ENCODE measurements at places on chromosomes 3 and 15. TPM values are rescaled to one million over a fixed set of nuclear protein-coding genes. Genes with fewer than 3 reads are reported as not detected.
A peak's percentile ranks its signal among the peaks of the same experiment; 100 is the strongest.

GRCh38 chr15:68592054-68592453 lies 13.3 kb downstream of the CORO2B start:
- no peak for DNase-seq

DNA sequence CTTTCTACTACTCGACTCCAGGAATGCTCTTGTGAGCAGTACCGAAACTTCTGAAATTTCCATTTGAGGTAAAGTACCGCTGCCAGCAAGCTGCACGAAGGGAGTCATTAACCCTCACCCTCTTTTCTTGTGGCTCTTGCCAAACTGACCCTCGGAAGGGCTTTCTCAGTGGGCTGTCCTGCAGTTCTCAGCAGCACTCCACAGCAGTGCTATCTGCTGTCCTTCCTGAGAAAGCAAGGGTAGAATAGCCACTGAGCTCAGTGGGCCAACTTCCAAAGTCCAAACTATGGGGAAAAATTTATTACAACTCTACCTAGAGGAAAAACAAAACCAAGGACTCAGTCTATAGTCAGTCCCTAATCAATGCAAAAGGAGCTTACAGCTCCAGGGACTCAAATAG lies 38.5 kb upstream of the COL8A1 start:
- no peak for DNase-seq

DNA sequence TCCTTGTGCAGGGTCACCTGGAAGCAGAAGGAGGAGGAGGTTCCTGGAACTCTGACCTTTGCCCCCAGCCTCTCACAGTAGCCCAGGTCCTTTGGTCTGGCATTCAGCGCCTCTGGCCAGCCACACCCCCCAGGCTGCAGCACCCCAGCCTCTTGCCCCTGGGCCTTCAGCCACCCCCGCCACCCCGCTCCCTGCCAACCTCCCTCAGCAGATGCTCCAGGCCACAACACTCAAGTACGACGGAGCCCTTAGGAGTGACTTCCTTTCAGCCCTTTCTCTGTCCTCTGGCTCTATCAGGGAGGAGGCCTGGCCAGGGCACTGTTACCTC lies 45.2 kb downstream of the GRIP2 start:
- no peak for DNase-seq

DNA sequence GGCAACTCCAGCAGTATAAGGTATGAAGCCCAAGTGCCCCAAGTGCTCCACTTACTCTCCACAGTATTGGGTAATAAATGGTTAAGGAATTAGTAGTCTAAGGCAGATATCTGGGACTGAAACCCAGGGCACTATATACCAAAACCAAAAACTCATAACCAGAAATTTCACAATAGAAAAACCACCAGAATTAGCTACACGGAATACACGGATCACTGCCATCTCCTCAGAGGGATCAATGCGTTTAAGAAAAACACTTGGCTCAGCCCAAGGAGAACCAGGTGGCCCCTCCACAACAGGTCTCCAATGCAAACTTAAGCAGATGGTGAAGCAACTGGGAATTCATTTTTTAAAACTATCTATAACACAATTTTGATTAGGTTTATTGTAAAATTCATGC lies 83.6 kb downstream of the FAIM start:
- DNase-seq: no peak

DNA sequence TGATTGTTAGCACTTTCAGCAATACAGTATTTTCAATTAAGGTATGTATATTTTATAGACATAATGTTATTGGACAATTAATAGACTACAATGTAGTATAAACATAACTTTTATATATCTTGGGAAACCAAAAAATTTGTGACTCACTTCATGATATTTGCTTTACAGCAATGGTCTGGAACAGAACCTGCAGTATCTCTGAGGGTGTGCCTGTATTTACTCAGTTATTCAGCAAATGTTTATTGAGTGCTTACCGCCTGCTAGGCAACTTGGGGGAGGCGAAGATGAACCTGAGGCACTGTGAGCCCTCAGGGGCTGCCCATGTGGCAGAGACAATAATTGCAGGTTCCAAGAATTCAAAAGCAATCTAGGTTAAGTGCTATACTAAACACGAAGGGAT lies 144.8 kb downstream of the GABRB3 start:
- no peak for DNase-seq

GRCh38 chr3:152891678-152892077 lies 56.7 kb downstream of the P2RY1 start:
- no peak for DNase-seq

GRCh38 chr15:86522721-86523120 lies 443.1 kb downstream of the AGBL1 start:
- no peak for DNase-seq

GRCh38 chr3:184474897-184475296 lies 86.7 kb upstream of the EPHB3 start:
- no peak for DNase-seq

- no peak for DNase-seq
Measured at GRCh38 chr3:158368271-158368670, 202.7 kb upstream of the MLF1 start.

DNA sequence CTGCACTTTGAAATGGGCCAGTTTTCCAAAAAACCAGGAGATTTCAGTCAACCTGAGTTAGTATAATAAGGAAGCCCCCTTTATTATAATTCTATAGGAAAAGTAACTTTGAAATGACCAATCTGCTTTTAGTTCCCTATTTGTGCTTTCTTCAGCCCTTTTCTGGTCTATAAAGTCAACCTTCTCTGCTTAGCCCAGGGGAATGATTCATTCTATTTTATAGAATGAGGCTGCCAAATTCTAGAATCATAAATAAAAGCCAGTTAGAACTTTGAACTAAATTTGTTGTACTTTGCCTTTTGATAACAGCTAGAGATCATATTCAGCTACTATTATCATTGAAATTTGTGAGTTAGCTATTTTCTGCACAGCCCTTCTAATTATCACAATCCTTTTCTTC lies 24.7 kb downstream of the CIP2A start:
- DNase-seq: no peak

GRCh38 chr3:111715911-111716523 lies 120.9 kb upstream of the ZBED2 start:
- DNase-seq: peak; percentile 77

- DNase-seq: no peak
Measured at GRCh38 chr3:5344707-5345106, 157.2 kb downstream of the EDEM1 start.

DNA sequence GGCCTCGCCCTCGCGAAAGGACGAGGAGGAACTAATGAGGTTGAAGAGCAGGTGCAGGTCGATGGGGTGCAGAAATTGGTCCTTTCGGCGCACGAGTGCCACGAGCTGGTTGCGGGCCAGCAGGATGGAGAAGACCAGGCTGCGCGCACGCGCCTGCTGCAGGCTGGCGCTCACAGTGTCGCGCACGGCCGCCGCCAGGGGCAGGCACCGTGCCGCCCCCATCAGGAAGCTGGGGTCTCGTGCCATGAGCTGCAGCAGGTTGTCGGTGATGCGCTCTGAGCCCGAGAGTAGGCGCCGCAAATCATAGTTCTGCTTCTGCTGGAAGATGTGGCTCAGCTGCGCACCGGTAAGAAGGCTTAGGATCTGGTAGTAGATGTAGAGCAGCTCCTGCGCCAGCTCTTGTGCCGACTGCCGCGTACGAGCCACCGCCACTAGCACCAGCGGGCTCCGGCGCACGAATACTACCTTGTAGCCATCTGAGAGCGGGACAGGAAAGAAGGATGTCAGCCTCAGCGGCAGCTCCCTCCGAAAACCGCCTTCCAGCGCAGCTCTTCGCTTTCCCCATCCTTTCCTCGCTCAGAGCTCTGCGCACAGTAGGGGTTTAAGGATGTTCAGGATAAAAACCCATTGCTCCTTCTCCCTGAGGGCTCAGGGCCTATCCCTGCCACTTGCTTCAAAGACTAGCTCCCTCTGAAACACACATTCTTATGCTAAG lies 6.9 kb upstream of the MST1R start:
- no peak for DNase-seq

BCL2A1 gene
- total RNA-seq: 16.5 TPM

TUSC7 gene
- total RNA-seq: not detected

KBTBD8 gene
- 0.78 TPM for total RNA-seq

GUCA1C gene
- total RNA-seq: 0.99 TPM

CFAP100 gene
- not detected for total RNA-seq

OR5H6 gene
- not detected for total RNA-seq

CEP70 gene
- total RNA-seq: 36.9 TPM

TPRG1 gene
- total RNA-seq: 2.1 TPM

Measured in body of pancreas (tissue), 4 donors.